SIG-M5 (cell line): ENCODE measurements at places on chromosomes 16 and 17.
A peak's percentile ranks its signal among the peaks of the same experiment; 100 is the strongest.

DNA sequence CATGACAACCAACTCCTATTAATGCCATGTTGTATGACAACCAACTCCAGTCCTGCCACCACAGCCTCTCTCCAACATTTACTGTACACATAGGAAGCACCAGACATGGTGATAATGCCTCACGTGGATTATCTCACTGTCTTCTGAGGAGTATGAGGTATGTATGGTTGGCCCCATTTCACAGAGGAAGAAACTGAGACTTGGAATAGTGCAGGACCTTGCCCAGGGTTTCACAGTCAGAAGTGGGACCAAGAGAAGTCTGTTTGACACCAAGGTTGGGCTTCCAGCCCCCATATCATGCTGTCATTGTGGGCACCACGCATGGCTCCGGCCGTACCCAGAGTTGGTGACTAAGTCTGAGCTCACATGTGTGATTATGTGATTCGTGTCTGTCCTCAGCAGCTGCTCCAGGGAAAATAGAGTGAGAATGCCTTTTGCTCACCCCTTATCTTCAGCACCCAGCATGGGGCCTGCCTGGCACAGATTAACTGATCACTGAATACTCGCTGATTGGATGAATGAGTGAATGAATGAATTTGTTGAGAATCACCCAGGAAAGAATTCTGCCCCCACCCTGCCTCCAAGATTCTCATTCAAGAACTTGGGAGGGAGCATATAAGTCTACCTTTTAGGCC lies 204.1 kb upstream of the NLRP1 start:
- no peak for DNase-seq

DNA sequence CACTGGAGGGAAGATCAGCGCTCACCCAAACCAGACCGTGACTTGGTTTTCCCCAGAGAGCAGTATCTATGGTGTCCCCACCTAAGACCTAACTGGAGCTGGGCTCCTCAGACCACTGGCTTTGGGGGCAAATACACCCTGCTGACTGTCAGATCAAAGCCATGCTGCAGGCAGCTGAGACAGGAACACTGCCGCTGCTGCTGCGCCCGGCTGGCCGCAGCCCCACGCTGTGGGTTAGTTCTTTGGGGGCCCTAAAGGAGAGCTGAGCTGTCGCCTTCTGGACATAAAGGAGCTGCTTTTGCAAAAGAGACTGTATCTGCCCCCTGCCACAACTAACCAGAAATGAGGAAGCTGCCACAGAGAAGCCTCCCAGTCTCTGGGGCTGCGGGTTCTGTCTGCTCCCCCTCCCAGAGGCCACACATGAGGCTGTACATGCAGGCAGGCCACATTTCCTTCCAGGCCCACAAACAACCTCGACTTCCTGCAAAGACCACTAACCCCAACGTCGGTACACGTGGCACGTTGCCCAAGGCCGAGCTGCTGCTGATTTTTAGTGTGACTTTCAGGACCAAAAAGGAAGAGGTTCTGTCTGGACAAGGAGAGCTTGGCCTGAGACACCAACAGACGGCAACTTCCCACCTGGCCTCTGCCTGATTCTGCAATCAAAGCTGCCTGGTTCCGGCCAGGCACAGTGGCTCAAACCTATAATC lies 18.2 kb upstream of the ABR start:
- DNase-seq: peak; percentile 95

DNA sequence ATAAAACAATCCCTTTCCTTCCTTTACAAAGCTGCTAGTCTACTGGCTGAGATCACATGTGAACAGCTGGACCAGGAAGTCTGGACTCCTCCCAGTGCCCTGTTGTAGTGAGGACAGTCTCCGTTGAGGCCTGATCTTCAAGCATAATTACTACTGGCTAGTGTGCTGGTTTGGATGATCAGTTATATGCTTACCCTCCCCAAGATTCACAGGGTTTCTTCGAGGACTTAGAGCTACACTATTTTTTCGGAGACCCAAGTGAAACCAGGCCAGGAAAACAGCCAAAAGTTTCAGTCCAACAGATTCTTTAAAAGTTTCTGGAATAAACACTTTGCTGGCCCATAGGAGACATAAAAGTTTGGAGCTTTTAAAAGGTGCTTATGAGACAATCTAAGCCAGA lies 194.9 kb upstream of the CDH11 start:
- DNase-seq: no peak

GRCh38 chr16:57646388-57647039 lies 18.1 kb downstream of the ADGRG1 start:
- no peak for DNase-seq

GRCh38 chr17:46194393-46195216 lies 1.4 kb upstream of the KANSL1 start:
- no peak for DNase-seq

DNA sequence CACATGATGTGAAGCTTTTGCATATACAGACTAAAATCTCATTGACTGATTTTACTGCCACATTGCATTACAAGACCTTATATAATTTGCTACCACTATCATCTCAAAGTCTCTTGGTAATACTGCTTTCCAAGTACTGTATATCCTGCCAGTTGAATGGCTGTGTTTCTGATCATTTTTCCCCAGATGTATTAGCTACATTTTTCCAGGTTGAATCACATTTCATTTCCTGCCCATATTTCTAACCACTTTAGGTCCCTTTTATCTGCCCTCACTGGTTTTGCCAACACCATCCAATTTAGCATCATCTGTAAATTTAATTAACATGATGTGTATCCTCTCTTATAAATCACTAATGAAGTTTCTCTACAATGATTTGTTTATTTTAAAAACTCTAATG lies 365.7 kb upstream of the PMFBP1 start:
- no peak for DNase-seq

DNA sequence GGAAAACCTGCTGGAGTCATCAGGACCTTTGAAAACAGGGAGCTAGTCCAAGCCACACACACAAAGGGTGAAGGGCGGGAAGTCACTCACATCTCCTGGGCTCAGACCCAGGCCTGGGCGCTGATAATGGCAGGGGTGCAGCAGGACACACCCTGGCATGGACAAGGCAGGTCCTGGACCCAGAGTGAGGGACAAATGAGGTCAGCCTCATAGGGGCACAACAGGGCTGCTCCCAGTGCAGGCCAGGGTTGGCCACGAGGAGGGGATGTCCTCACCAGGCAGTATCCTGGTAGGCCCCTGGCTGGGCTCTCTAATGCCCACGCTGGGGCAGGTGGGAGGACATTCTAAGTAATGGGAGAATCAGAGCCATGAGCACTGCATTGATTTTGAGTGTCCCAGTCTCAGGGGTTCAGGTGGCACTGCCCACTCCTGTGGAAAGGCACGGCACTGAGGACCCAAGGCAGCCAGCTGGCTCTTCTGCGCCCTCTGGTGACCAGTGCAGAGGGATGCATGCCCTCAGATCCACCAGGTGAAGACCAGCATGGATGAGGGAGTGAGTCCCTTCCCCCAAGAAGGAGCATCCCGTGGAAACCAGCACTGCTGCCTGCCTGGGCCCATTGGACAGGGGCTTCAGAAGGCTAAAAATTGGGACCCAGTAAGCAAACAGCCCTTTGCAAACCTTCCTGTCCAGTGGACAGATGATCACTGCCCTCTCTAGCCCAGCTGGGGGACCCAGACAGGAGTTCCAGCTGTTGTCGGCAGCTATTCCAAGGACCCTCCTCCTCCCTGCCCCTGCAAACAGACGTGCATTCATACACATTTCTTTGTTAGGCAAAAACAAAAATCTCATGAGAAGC lies 23.4 kb upstream of the SREBF1 start:
- DNase-seq: no peak

DNA sequence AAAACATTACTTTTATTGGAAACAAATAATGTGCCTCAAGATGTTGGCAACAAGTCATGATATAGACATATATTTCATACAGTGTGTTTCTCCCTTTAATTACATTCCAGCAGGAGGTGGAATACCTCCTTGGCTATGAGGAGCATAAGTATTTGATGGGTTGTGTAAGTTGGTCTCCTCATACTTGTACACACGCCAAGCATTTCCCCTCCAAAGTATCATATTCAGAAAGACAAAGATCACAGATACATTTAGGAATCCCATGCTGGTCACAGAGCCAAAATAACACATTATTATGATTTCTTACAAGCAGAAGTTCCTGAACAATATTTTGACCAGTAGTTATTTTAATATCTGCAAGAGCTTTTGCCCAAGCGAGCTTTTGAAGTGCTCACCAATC lies 57.8 kb downstream of the WSB1 start:
- no peak for DNase-seq
